ENCODE measurements at places on chromosomes 4 and X.

DNA sequence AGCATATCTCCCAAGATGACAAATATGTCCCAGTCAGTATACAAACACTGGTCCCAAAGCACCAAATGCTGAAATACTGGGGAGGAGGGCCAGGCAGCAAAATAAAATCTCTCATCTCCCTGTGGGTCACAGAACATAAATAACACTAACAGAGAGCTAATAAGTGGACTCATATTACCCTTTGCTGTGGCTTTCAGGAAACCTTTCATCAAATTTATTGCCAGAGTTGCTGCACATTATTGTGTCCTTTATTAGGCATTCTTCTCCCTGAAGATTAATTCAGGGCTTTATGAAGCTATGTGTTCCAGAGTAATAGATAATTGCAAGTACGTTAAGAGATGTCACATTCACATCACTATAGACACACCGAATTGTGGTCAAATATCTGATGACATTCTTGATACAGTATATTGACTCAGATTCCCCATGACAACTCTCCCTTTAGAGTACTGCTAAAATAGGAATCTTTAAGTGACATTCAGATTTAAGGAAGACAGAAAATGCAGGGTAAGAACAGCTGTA lies 124.1 kb upstream of the PRR32 start:
- no peak for DNase-seq

GRCh38 chr4:189293459-189293858 lies 647.2 kb upstream of the FRG1 start:
- DNase-seq = no peak

- no peak for DNase-seq
These were observed 15.7 kb downstream of the CFAP99 start for GRCh38 chr4:2434420-2434819.

GRCh38 chrX:53714580-53715345 lies 28.2 kb upstream of the HUWE1 start:
- DNase-seq = no peak

GRCh38 chrX:48540028-48540375 lies 488 bp downstream of the TBC1D25 start:
- no peak for DNase-seq

GRCh38 chr4:42330002-42330592 lies 67.2 kb upstream of the SHISA3 start:
- no peak for DNase-seq

GRCh38 chrX:7223271-7223670 lies 75.3 kb upstream of the PUDP start:
- no peak for DNase-seq

DNA sequence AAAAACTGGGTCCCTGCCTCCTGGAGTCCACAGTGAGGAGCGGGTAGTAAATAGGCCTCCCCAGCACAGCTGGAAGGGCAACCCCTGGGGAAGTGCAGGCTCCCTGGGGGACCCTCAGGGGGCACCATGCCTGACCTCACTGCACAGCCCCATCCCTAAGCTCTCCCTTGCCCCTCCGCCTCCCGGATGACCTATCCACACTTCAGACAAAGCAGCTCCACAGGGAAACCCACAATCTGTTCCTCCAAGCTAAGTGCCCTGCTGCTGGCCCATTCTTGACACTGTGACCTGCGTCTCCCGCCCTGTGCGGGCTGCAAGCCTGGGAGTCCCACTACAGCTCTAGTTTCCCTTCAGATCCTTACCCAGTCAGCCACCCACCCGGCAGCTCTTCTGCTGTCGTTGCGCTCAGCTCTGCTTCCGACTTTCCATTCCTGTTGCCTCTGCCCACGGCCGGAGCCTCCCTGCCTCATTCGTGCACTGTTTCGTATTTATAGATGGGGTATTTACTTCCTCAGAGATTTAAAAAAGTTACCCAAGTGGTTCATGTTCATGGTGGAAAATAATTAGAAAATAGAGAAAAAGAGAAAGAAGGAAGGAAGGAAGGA lies 47.0 kb upstream of the STOX2 start:
- DNase-seq = no peak

- no peak for DNase-seq
These were observed 59.3 kb downstream of the MAML3 start for GRCh38 chr4:140094438-140095420.

GRCh38 chrX:3788494-3789233 lies 75.2 kb upstream of the PRKX start:
- no peak for DNase-seq

DNA sequence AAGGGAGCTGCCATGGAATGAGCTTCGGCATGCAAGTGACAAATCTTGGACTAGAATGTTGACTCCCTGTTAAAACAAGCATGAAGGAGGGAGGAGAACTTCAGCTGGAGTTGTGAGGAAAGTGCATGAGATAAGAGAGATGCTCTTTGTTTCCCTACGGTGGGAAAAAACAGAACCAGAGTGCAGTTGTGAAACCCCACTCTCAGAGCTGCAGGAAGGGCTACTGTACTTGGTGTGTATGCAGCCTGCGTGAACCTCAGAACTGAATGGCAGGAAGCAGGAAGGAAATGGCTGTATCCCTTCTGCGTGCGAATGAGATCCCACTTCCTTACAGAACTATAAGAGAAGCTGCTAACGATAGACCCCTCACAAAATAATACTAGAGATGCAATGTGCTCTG lies 57.2 kb downstream of the EGF start:
- DNase-seq = no peak

DNA sequence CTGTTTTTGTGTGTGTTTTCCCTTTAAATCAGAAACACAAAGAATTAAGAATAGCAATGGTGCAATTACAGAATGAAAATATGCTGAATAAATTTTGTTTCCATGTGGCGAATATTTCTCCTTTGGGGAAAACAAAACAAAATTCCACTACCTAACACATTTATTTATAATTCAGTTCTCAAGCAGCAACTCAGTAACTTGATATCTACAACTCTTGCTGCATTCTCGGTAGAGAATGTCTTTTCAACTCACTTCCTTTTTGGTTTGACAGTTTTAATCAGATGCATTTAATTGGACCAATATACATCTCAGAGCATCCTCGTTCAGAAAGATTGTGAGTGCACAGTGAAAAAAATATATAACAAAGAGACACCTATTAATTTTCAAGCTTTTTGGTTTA lies 30.8 kb downstream of the ZNF827 start:
- no peak for DNase-seq

DNA sequence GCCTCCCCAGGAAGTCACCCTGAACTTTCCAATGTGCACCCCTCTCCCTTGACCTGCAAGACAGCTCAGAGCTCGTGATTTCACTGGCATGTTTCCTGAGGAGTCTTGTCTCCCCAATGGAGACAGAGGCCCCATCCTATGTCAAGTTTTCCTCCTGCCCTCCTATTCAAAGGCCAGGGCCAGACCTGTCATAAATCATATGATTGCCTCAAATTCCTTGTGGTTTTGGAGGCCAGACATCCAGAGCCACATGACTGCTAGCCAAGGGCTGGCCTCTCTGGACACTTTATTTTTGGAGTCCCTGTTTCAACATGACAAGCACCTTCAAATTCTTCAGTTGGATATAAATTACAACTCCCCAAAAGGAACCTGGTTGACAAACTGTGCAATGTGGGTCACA lies 76.0 kb upstream of the TFDP3 start:
- no peak for DNase-seq

DNA sequence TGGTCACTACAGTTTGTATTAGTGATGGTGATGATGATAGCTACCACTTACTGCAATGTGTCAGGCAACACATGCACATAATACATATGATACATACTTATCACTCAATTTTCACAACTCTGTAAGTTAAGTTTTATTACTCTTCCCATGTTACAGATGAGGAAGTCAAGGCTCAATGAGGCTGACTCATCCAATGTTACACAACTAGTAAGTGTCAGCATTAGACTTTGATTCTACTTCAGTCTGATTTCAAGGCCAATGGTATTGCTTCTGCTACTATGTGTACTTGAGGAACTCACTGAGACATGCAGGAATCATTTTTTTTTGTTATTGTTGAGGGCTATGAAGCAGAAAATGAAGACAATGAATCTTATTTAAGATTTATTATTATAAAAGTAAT lies 96.4 kb upstream of the TRPC5OS start:
- no peak for DNase-seq

- DNase-seq = no peak
These were observed 143.8 kb upstream of the VCX2 start for GRCh38 chrX:8314881-8315280.

DNA sequence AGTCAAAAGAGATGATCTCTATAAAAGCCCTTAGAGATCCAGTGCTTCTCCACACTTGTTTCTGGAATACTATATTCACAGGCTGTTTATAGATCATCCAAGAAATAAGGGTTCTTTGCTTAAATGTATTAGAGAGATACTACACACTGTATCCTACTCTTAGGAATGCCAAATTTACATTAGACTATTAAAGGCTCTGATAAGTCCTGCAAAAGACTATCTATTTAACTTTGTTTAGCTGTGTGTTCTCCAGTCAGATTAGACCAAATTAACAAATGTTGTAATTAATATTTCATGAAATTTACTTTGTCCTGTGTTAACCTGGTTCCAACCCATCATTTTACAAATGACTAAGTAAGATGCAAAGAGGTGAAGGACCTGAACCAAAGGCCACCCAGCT lies 260.5 kb upstream of the ZIC3 start:
- DNase-seq = no peak

DNA sequence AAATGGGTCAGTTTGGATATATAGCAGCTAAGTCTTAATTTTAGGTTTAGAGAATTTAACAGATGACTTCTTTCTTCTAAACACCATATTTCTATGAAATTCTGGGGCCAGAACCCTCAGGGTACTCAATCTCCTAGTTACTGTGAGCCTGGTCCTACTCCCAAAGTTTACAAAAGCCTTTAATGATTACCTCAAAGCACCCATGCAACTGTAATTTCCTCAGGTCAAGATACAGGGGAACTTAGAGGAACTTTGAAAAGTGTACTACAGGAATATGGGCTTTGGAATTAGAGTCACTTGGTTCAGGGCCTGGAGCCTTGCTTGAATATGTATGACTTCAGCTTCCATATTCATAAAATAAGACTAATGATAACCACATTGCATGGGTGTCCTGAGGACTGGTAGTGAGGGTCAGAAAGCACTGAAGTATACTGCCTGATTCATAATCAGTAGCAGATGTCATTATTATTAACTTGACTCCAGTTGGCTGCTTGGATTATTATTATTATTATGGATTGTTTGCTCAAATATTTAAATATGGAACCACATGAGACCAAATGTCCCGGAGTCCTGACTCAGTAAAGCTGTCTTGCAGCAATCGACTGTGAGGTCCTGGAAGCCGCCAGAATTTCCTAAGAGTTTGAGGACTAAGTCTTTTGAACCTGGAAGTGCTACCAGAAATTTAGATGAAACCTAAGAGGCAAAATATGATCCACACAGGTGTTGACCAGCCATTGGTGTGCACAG lies 2.0 kb upstream of the ADH7 start:
- DNase-seq = no peak

DNA sequence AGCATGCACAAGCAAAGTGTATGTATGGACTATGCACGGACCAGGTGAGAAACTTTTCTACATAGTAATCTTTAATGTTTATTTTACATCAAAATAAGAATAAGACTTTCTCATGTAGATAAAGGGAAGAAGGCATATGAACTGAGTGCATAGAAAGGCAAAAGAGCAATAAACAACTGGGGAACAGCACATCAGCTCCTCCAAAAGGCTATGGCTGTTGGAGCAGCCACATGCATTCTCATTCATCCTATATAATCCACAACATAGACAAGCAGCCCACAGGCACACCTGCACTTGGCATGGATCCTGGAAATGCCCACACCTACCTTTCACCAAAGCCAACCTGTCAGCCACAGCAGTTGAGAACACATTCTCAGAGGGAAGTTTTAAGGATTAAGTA lies 586.9 kb upstream of the INTU start:
- no peak for DNase-seq

DNA sequence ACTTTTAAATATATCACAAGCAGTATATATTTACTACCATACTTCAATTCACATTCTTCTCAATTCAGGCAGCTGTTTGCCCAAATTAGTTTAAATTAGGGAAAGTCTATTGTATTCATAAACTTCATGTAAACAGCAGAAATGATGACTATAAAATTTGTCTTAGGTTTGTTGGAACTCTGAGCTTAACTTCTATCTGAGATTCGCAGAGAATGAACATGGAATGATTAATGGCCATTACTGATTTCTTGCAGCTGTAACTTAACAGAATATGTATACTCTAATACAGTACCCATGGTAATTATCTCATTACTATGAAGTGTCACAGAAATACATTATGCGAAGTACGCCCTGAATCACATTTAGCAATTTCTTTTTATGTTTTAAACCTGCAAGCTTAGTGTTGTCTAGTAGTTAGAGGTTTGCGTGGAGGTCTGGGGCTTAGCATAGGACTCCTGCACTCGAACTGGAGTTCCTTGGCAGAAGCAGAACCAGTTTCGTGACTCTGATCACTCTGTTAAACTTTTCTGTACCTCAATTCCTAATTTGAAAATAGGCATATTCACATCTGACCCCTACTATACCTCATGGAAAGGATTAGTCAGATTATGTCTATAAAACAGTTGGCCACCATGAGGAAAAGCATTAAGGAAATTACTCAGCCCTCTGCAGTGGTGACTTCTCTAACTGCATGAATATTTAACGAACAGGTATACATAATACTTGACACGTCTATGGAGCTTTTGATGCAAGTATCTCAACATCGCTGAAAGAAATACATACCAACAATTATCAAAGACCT lies 243.2 kb downstream of the MGST2 start:
- DNase-seq = no peak

DNA sequence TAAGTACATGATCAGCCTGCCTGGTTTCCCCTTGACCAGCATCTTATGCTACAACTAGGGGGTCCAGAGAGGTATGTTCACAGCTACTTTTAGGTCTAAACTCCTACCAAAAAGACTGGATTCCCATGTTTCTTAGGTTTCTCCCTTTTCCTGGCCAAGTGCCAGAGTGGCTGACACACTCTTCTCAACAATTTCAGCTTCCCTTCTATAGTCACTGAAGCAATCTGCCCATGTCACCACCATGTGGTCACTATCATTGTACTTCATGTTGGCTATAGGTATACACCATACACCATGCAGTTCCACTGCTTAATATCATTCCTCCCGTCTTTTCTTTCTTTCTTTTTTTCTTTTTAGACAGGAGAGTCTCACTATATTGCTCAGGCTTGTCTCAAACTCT lies 66.9 kb downstream of the KLHL13 start:
- no peak for DNase-seq

DNA sequence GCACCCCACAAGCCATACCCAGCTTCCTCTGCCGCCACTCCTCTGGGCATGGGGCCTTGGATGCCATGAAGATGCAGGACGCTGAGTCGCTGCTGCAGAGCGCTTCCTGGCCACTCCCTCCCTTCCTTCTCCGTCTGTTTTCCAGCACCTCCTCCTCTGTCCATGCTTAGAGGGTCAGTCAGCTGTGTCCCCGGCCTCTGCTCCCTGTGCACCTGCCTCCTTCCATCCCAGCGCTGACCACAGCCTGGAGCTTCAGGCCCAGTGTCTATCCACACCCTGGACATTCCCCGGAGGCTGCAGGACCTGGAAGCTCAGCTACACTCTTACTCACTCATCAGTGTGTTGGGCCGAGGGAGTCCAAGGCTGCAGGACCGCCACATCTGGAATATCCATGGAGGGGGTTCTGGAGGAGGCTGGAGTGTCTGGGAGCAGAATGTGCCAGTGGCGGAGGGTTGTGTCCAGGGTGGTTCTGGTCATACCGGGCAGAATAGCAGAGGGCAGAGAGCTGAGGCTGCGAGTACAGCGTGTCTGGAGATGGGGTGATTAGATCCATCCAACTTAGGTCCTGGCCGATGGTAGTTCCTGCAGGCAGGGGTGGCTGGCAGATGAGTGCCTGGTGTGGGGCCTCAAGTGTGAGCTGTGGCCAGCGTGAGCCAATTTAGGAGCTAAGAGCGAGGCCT lies 58.6 kb upstream of the ADRA2C start:
- DNase-seq = no peak
